T-helper 2 cell treated with Interferon-gamma antibody and Interleukin-4, amounts not matched to agents 5 μg/mL and 100 μg/mL, for 36 hours (primary cell): ENCODE measurements at places on chromosomes 5 and 9.

DNA sequence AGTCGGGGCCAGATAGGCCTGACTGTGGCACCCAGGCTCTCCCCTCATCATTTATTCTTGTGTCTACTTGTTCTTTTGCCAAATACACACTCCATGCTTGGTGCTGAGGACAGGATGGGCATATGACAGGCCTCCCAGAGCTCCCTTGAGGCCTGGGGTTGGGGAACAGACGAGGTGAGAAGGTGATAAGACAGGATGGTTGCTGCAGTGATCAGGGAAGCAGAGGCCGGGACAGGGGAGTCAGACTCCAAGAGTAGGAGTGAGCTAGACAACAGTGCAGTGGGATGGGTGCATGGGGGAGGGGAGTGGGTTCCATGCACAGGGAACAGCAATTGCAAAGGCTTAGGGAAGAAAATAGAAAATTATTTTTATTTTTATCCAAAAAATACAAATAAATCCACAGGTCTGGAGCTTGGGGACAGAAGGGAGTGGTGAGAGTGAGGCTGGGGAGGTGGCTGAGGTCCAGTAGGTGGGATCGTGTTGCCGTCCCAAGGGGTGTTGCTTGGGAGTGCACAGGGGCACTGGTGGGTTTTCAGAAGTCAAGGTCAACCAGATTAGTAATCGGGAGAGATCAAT lies 3.4 kb upstream of the AMBP start:
- DNase-seq = no peak

- DNase-seq = no peak
Observed at GRCh38 chr9:18359335-18359734, 114.6 kb upstream of the ADAMTSL1 start.

DNA sequence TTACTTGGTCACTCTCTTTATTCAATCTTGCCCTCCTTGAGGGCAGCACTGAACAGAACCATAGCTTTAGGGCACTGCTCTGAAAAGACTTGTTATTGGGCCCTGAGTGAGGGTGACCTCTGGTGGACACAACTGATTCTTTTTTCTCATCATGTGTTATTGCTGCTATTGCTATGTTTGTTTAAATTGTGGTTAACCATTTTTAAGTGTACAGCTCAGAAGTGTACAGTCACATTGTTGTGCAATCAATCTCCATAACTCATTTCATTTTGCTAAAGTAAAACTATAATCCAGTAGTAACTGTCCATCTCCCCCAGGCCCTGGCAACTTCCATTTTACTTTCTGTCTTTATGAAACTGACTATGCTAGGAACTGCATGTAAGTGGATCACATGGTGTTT lies 351.1 kb upstream of the RIOK2 start:
- DNase-seq = no peak

- DNase-seq = no peak
Observed at GRCh38 chr5:10975945-10976344, 214.9 kb upstream of the DAP start.

DNA sequence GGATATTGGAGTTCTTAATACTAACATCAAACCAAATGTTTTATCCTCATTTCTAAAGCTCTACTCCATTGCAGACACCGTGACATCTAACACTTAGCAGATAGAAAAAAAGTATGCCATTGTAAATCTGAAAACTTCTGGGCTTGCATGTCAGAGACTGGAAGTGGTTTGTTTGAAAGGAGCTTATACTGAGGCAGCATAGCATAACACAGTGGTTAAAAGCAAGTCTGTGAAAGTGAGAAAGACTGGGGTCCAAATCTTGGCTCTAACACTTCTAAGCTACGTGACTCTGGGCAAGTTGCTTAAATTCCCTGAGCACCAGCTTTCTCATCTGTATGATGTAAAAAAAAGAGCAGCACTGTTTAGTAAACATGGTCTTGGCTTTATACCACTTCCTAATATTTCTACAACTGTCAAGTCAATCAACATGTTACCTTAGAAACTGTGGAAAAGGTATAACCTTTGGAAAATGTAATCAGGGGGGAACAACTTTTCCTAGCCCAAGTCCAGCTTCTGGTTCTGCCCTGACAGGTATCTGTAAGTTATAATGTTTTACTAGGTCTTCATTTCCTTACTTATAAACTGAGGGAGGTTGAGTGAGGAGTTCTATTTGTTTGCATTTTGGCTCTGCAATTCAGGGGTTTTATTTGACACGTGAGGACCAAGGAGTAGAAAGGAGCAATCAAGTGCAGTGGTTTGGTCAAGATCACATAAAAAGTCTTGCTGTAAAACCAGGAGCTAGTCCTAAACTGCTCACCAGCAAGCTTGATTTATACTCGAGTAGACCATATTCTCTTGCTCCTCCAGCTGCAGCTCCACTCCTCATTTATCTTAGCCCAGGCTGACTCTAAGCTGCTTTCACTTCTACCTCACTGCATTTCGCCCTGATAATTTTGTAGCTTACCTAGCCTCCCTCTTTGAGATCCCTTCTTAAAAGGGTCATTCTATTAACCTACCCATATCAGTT lies 541.0 kb downstream of the RAB3C start:
- peak; percentile 30 for DNase-seq

- DNase-seq = no peak
Observed at GRCh38 chr5:151107084-151107483, 26.2 kb upstream of the TNIP1 start.

DNA sequence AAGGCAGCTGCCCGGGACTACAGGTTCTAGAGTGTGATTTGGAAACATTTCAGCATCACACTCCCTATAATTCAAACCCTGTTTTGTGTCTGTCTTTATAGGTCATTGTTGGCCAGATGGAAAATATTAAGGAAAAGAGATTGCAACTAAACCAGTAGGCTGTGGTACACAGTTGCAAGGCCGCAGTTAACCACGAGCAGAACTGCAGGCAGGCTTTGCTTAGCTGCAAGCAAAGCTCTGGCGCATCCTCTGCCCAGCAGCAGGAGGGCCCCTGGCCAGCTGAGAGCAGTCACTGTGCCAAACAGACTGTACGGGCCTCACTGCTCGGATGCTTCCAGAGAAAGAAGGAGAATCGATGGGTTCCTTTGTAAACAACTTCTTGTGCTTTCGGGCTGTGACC lies 204.5 kb downstream of the DENND1A start:
- DNase-seq = no peak
